WERI-Rb-1 (cell line): ENCODE measurements at places on chromosomes 13 and 19.

DNA sequence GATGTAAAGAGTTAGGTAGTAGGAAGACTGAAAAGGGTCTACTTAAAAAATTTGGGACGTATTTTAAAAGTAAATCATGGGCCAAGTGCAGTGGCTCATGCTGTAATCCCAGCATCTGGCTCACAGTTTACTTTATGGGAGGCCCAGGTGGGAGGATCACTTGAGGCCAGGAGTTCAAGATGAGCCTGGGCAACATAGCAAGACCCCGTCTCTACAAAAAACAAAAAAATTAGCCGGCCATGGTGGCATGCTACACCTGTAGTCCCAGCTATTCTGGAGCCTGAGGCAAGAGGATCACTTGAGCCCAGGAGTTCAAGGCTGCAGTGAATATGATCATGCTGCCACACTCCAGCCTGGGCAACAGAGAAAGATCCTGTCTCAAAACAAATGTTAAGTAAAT lies 23.0 kb downstream of the UTP14C start:
- no peak for DNase-seq

- DNase-seq, result no peak
Measured at GRCh38 chr13:78777976-78778375, 119.0 kb upstream of the OBI1 start.

DNA sequence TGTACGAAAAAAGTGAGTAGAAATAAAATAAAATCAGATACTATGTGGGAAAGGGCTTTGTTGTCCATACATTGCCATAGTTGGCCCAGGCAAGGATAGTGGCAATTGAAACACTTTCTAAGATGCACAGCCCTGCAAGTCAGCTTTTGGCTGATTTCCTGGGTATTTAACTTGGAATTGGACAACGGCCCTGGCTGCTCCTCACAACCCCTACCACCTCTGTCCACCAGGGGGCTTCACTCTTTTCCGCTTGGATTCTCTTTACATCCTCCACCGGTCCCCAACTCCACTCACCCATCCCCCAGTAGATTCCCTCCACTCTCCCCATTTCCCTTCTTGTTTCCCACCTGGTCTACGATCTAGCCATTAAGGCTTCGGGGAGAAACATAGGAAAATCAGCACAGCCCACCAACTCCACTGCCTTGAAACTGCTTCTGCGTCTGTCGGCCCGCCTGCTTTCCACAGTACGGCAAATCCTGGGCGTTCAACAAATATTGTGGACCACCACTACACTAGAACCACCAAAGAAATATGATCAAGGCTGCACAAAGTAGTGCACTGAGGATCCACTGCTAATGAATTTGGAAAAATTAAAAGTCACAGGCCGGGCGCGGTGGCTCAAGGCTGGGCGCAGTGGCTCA lies 48.6 kb upstream of the GTF3A start:
- peak; percentile 81 for DNase-seq

DNA sequence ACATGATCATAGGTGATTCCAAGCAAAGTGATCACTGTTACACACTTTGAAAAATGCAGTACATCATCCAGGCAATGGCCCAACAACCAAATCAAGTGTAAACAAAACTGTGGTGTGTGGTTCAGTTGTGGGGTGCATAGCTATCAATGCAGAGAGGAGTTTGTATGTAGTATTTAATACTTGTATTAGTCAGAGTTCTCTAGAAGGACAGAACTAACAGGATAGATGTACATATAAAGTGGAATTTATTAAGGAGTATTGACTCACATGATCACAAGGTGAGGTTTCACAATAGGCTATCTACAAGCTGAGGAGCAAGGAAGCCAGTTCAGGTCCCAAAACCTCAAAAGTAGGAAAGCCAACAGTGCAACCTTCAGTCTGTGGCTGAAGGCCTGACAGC lies 249.3 kb upstream of the HTR2A start:
- no peak for DNase-seq

DNA sequence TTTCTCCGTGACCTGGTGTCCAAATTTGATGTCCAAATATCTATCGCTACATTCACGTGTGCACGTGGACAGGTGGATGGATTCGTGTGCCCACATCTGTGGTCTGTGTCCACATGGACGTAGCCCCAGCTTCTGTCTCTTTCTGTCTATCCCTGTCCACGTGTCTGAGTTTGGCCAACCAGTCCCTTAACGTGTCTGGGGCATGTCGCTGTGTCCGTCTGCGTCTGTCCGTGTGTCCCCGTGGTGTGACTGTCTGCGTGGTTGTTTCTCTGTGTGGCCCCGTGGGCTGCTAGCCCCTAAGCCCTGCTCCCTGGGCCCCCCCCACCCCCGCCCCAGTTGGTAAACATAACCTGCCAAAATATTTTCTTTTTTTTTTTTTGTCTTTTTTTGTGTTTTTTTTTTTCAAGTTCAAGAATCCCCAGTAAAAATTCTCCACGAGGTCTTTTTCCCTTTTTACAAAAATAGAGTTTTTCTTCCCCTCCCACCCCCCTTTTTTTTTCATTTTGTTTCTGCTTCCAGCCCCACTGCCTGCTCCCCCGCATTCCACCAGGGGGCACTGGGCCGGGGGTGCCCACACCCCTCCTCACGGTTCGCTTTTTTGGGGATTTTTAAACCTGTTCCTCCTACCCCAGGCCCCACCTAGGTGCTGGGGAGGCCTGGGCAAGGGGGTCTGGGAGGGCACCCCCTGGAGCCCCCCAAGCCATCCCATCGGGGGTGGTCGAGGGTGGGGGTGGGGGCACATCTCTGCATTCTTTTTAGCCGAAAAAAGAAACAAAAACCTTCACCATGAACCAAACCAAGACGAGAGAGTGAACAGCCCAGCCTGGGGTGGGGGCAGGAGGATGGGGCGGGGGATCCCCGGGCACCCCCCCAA lies 18.3 kb downstream of the PRKCSH start:
- DNase-seq, result no peak

DNA sequence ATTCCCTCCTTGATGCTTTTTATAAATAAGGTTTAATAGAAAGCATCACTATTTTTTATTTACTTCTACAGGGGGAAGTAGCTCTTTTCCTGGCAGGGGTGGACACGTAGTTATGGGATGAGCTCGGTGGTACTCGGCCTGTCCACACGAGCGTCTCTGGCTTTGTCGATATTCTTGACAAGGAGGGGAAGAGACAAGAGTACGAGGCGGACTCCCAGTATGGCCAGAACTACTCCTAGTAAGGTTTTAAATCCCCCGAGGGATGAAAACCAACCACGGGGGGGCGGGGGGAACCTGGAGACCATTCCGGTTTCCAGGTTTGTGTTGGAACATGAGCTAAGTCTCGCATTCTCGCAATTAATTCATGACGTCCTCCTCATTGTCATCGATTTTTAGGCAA lies 5.6 kb upstream of the BSG start:
- DNase-seq, result no peak

DNA sequence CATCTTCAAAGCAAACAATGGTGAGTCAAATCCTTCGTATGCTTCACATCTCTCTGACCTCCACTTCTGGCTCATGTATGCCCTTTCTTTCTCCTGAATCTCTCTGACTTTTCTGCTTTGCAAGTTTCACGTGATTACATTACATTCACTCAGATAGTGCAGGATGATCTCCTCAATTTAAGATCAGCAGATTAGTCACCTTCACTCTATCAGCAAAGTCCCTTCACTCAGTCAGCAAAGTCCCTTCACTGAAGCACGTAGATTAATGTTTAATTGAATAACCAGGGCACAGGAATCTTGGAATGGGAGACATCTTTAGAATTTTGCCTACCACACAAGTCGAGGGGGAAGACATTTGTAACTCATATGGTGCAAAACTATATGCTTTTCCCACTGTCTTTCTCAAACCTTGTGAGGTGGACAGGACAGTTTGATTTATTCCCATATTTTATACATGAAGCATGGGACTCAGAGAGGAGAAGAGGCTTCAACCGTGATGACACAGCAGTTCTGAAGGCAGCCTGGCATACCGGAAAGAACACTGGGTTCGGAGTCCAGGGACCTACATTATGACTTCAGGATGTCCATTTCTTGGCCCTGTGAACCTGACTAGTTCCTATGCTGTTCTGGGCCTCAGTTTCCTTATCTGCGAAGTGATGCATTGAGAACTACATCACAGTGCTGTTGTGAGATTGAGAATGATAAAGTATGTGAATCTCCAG lies 23.3 kb downstream of the SIGLECL1 start:
- DNase-seq, result no peak

DNA sequence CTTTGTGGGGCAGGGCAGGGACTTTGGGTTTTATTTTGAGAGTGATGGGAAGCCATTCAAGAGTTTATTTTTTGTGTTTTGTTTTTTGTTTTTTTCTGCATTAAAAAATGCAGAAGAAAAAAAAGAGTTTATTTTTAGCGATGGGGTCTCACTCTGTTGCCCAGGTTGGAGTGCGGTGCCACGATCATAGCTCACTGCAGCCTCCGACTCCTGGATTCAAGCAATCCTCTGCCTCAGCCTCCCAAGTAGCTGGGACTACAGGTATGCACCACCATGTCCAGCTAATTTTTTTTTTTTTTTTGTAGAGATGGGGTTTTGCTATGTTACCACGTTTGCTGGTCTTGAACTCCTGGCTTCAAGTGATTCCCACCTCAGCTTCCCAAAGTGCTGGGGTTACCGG lies 12.5 kb upstream of the CA11 start:
- no peak for DNase-seq

DNA sequence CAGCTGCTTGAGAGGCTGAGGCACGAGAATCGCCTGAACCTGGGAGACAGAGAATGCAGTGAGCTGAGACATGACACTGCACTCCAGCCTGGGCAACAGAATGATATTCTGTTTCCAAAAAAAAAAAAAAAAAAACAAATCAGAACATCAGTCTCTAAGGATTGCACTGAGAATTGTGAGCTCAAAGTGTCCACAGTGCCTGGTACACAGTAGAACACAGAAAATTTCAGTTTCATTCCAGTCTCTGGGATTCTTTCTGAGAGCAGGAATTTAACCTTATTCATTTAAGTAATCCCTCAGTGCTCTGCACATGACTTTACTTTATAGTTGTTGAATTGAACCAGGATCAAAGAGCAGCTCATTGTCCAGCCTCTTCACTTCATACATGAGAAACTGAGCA lies 25.9 kb upstream of the GATAD2A start:
- DNase-seq, result no peak

DNA sequence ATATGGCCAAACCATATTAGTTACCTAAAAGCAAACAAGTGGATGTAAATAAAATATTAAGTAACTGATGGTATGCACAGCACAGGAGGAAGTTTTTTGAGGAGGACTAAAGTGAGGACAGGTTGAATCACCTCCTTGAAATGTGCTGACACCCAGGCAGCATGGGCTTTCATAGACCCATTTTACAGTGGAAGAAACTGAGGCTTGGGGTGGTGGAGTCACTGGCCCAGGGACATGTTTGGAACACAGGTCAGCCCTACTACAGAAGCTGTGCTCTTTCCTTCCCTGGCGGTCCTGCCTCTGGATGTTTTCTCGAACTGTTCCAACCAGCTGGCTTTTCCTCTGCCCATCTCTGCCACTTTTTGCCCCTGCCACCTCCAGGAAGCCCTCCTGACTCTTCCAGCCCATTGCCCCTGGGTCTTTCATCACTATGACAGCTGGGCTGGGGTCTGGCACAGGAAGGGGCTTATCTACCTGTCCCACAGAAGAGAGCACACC lies 11.2 kb upstream of the PTPRS start:
- no peak for DNase-seq

GRCh38 chr13:22091222-22091970 lies 420.5 kb downstream of the FGF9 start:
- DNase-seq, result no peak

- no peak for DNase-seq
Measured at GRCh38 chr13:20193162-20193906, 596 bp upstream of the GJB2 start.
